ENCODE measurements at places on chromosomes 13 and 19. TPM values are rescaled to one million over a fixed set of nuclear protein-coding genes. Genes with fewer than 3 reads are reported as not detected.
A peak's percentile ranks its signal among the peaks of the same experiment; 100 is the strongest.

GRCh38 chr13:95239283-95239682 is 62.0 kb downstream of the ABCC4 start:
- H3K4me3 ChIP-seq = no peak overlapping the region
- no peaks in the 10 kb centered on the region for H3K27me3 ChIP-seq
- no peak for DNase-seq
- no peaks in the 10 kb centered on the region for H3K36me3 ChIP-seq
- H3K27ac ChIP-seq = no peak overlapping the region

DNA sequence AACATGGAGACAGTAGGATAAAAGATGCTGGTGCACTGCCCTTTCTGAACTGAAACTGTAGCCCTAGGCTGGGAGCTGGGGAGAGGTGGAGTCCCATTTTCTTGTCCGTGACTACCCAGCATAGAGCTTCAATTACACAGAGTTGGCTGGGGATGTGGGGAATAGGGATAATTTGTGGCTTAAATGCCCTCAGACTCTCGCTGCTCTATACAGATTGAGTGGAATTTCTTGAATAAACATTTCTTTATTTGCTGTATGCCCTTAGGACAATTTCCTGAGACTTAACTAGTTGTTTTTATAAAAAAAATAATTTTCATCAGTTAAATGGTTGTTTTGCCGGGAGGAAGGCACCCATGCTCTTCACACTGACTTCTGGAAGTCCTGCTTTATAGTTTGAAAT is 7.2 kb downstream of the IGFL2 start:
- no peaks in the 10 kb centered on the region for H3K4me1 ChIP-seq
- no peak overlapping the region for H3K27ac ChIP-seq
- H3K4me3 ChIP-seq = no peak overlapping the region
- H3K27me3 ChIP-seq = peaks cover 10% of the 10 kb centered on the region

DNA sequence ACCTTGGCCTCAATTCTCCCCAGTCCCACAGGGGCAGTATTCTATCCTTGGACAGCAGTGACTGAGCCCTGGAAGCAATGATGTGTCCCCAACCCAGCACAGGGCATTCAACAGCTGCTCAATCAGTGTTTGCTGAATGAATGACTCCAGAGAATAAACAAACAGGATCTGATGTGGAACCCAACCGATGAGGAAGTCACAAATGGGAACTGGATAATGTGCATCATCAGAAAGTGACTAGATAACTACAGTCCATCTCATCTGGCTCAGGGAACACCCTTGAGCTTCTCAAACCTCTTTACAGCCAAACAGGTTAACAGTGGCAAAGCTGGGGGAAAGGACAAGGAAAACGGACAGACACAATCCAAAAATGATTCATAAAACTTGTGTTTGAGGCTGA is 8.2 kb downstream of the SLC25A30 start:
- DNase-seq = no peak
- no peak overlapping the region for H3K4me3 ChIP-seq
- H3K27me3 ChIP-seq = no peaks in the 10 kb centered on the region
- no peaks in the 10 kb centered on the region for H3K36me3 ChIP-seq
- no peak overlapping the region for H3K27ac ChIP-seq
- H3K4me1 ChIP-seq = peaks cover 5% of the 10 kb centered on the region

- no peaks in the 10 kb centered on the region for H3K4me1 ChIP-seq
- DNase-seq = no peak
- no peaks in the 10 kb centered on the region for H3K36me3 ChIP-seq
- peak overlapping the region; percentile 79 for H3K27ac ChIP-seq
- H3K27me3 ChIP-seq = no peaks in the 10 kb centered on the region
- no peak overlapping the region for H3K4me3 ChIP-seq
Measured at GRCh38 chr13:44930963-44931623, 58.2 kb downstream of the NUFIP1 start.

DNA sequence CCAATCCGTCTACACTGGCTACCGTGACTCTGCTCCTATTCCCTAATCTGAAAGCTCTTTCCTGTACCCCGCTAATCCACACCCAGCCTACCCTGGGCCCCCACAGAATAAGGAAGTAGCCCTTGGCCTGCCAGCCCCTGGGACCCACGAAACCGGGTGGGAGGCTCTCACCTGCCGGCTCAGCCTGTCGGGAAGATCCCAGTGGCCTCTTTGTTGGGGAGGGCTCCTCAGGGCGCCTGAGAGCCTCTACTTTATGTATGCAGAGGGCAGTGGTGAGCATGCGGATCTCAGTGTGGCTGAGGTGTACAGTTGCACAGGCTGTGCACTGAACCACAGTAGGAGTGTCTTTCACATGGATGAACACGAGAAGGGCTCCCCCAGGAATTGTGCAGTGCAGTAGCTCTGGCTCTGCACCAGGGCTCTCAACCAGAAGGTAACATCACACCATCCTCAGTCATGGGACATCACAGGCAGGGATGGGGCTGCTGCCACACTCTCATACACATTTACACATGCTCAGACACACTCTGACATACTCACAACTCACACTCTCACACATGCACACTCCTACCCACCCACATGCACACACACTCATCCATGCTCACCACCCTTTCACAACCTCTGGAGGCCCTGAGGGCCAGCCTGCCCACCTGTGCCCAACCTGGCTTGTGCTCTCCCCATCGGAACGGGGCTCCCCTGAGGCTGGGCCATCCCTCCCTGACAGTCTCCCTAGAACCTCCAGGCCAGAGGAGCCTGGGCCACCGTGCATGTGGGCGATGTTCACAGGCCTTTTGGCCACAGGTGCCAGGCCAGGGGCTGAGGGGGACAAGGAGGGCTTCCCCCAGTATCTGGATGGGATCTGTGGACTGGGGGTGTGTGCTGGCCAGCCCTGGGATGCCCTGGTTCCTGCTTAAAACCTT is 135.0 kb downstream of the URI1 start:
- no peaks in the 10 kb centered on the region for H3K36me3 ChIP-seq
- H3K4me1 ChIP-seq = no peaks in the 10 kb centered on the region
- H3K27ac ChIP-seq = no peak overlapping the region

- H3K36me3 ChIP-seq = no peaks in the 10 kb centered on the region
- H3K4me1 ChIP-seq = peaks cover 14% of the 10 kb centered on the region
- no peak overlapping the region for H3K4me3 ChIP-seq
- H3K27ac ChIP-seq = peak overlapping the region; percentile 26
Measured at GRCh38 chr19:35553385-35554000, 8.1 kb downstream of the TMEM147 start.

DNA sequence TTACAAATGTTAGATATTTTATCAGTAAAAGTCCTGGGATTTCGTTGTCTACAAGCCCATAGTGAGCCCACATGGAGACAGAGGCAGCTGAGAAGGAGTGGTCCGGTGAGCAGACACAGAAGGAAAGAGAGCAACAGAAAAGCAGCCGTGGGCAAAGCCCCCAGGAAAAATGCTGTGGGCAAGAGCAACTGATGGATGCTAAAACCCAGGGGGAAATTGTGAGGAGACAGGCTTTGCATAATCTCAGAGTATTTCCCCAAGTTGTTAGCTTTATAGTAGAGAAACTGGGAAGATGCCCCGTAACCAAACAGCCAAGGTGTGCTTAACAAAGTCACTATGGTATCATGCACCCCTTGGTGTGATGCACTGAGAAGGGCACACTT is 35.1 kb downstream of the GJA3 start:
- no peak for DNase-seq
- H3K4me1 ChIP-seq = peaks cover 11% of the 10 kb centered on the region
- H3K27me3 ChIP-seq = no peaks in the 10 kb centered on the region
- H3K36me3 ChIP-seq = no peaks in the 10 kb centered on the region
- no peak overlapping the region for H3K4me3 ChIP-seq

GRCh38 chr13:102028868-102029267 is 373.0 kb downstream of the FGF14 start:
- H3K4me1 ChIP-seq = no peaks in the 10 kb centered on the region
- no peak overlapping the region for H3K4me3 ChIP-seq
- no peak overlapping the region for H3K27ac ChIP-seq

- no peak overlapping the region for H3K4me3 ChIP-seq
- H3K27ac ChIP-seq = no peak overlapping the region
- no peaks in the 10 kb centered on the region for H3K4me1 ChIP-seq
- H3K36me3 ChIP-seq = no peaks in the 10 kb centered on the region
Measured at GRCh38 chr19:2294687-2295335, 12.8 kb upstream of the PEAK3 start.

GRCh38 chr13:33278913-33279312 is 6.6 kb downstream of the STARD13 start:
- peaks cover 16% of the 10 kb centered on the region for H3K4me1 ChIP-seq
- no peaks in the 10 kb centered on the region for H3K27me3 ChIP-seq
- H3K36me3 ChIP-seq = no peaks in the 10 kb centered on the region
- no peak for DNase-seq

DNA sequence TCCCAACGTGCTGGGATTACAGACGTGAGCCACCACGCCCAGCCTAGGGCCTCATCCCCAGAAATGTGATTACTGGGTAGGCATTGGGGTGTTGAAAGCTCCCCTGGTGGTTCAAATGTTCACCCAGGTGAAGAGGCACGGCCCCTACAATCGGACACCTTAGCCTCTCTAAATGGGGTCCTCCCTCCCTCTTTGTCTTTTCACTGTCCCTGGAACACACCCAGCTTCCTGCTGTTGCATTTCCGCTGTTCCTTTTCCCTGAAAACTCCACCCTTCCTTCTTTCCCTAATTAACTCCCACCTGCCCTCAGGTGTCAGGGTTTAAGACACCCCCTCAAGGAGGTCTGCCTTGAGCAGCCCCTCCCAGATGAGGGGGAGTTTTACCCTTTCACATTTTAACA is 3.6 kb upstream of the PRODH2 start:
- no peak for DNase-seq
- no peaks in the 10 kb centered on the region for H3K36me3 ChIP-seq
- H3K4me1 ChIP-seq = no peaks in the 10 kb centered on the region
- no peak overlapping the region for H3K4me3 ChIP-seq
- no peak overlapping the region for H3K27ac ChIP-seq

DNA sequence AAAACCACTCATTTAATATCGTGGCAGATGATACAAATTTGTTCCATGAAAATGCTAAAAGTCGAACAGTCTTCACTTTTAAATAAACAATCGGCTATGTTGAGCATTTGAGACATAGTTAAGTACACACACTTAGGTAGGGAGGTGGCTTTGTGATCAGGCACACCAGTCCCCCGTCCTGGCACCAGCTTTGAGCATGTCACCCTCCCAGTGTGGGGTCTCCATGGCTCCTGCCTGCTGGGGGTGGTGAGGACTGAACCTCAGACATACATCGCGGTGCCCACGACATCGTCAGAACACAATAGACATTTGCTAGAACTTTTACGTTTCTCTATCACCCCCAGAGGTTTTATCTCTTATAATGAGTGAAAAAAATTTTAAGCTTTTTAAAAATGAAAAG is 62.0 kb downstream of the RFX2 start:
- no peak for DNase-seq
- no peak overlapping the region for H3K4me3 ChIP-seq
- H3K27ac ChIP-seq = no peak overlapping the region
- H3K4me1 ChIP-seq = no peaks in the 10 kb centered on the region

GRCh38 chr13:93472296-93472695 is 245.7 kb downstream of the GPC6 start:
- no peak for DNase-seq
- H3K27me3 ChIP-seq = no peaks in the 10 kb centered on the region
- no peak overlapping the region for H3K27ac ChIP-seq
- H3K4me1 ChIP-seq = no peaks in the 10 kb centered on the region
- no peaks in the 10 kb centered on the region for H3K36me3 ChIP-seq

- no peaks in the 10 kb centered on the region for H3K27me3 ChIP-seq
- no peak overlapping the region for H3K4me3 ChIP-seq
- no peaks in the 10 kb centered on the region for H3K36me3 ChIP-seq
- DNase-seq = no peak
- H3K4me1 ChIP-seq = no peaks in the 10 kb centered on the region
Measured at GRCh38 chr13:36559375-36559774, 114.4 kb upstream of the SERTM1 start.

- no peaks in the 10 kb centered on the region for H3K36me3 ChIP-seq
- H3K27ac ChIP-seq = no peak overlapping the region
- H3K4me1 ChIP-seq = peaks cover 12% of the 10 kb centered on the region
- no peak overlapping the region for H3K4me3 ChIP-seq
Measured at GRCh38 chr19:2726904-2727639, 5.9 kb upstream of the DIRAS1 start.

- no peaks in the 10 kb centered on the region for H3K4me1 ChIP-seq
- no peak for DNase-seq
- H3K27ac ChIP-seq = no peak overlapping the region
- H3K4me3 ChIP-seq = no peak overlapping the region
- no peaks in the 10 kb centered on the region for H3K27me3 ChIP-seq
- no peaks in the 10 kb centered on the region for H3K36me3 ChIP-seq
Measured at GRCh38 chr19:15439078-15439799, 10.5 kb downstream of the WIZ start.

- DNase-seq = no peak
- H3K4me3 ChIP-seq = no peak overlapping the region
- H3K4me1 ChIP-seq = no peaks in the 10 kb centered on the region
- H3K27ac ChIP-seq = no peak overlapping the region
- H3K27me3 ChIP-seq = peaks cover 4% of the 10 kb centered on the region
Measured at GRCh38 chr19:29576761-29577648, 29.1 kb upstream of the POP4 start.

- H3K4me1 ChIP-seq = no peaks in the 10 kb centered on the region
- H3K4me3 ChIP-seq = no peak overlapping the region
- DNase-seq = no peak
- peaks cover 14% of the 10 kb centered on the region for H3K27me3 ChIP-seq
- no peaks in the 10 kb centered on the region for H3K36me3 ChIP-seq
Measured at GRCh38 chr13:27860743-27861142, 59.1 kb upstream of the PDX1 start.

GRCh38 chr13:26062853-26063444 is 11.1 kb upstream of the SHISA2 start:
- no peak overlapping the region for H3K4me3 ChIP-seq
- peak; percentile 47 for DNase-seq
- no peaks in the 10 kb centered on the region for H3K36me3 ChIP-seq

GRCh38 chr19:56099638-56100539 is 21.2 kb downstream of the ZNF787 start:
- no peak for DNase-seq
- no peaks in the 10 kb centered on the region for H3K4me1 ChIP-seq
- H3K27me3 ChIP-seq = no peaks in the 10 kb centered on the region
- peaks cover 17% of the 10 kb centered on the region for H3K36me3 ChIP-seq
- no peak overlapping the region for H3K4me3 ChIP-seq
- H3K27ac ChIP-seq = no peak overlapping the region

- no peak overlapping the region for H3K4me3 ChIP-seq
- no peaks in the 10 kb centered on the region for H3K27me3 ChIP-seq
- no peaks in the 10 kb centered on the region for H3K4me1 ChIP-seq
- peak overlapping the region; percentile 92 for H3K27ac ChIP-seq
- no peaks in the 10 kb centered on the region for H3K36me3 ChIP-seq
Measured at GRCh38 chr19:36488118-36488845, 1.1 kb downstream of the ZNF566 start.

DNA sequence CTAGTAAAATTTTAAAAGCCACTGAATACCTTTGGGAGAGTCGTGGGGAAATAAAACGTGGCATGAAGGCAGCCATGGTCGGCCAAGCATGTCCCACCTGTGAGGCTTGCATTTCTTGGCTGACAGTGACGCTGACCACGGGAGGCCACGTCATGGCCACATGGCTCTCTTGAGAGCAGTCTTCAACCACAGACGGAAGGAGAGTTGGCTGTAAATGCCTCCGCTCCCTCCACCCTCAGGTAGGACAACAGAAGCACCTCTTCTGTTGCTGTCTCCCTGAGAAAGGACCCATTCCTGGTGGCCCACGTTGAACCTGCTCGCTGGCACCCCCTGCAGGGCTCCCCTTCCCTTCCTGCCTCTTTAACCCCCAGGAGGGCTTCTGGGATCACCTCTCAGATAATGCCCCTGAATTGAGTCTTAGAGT is 10.6 kb upstream of the LRRC25 start:
- no peaks in the 10 kb centered on the region for H3K36me3 ChIP-seq
- no peak overlapping the region for H3K27ac ChIP-seq
- H3K4me3 ChIP-seq = no peak overlapping the region
- no peaks in the 10 kb centered on the region for H3K4me1 ChIP-seq
- H3K27me3 ChIP-seq = no peaks in the 10 kb centered on the region

ZNF441 gene
- 8.9 TPM for total RNA-seq

PGPEP1 gene
- total RNA-seq = 58.8 TPM

CPAMD8 gene
- 7.6 TPM for total RNA-seq

KLK12 gene
- not detected for total RNA-seq

ZNF575 gene
- total RNA-seq = 2.4 TPM

COL4A2 gene
- total RNA-seq = 122 TPM

CYP2A7 gene
- total RNA-seq = not detected
